ENCODE measurements at places on chromosomes 11 and 22.

GRCh38 chr11:64352995-64353714, 5.8 kb upstream of the RPS6KA4 start:
- DNase-seq: no peak

DNA sequence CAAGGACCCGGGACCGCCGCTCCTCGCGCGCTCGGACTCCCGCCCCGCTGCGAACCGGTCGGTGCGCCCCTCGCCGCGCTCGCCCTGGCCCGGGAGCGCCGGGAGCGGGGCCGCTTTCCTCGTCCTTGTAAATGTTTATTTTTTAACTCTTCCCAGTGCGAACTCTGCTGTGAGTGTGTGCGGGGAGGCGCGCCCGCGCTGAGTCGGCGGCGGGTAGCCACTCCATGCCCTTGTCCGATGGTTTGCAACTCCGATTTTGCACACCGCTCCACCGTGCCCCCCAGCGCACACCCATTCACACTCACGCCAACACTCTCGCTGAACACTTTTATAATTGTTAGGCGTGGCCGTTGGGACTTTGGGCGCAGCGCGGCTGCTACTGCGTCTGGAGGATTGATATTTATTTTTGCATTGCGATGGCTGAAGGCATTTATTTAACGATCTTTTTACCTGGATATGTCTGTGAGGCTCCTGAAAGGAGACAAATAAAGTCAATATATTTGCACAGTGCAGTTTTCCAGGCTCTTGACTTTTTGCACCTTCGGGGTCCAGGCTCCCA, 1.0 kb downstream of the C11orf96 start:
- DNase-seq: no peak

DNA sequence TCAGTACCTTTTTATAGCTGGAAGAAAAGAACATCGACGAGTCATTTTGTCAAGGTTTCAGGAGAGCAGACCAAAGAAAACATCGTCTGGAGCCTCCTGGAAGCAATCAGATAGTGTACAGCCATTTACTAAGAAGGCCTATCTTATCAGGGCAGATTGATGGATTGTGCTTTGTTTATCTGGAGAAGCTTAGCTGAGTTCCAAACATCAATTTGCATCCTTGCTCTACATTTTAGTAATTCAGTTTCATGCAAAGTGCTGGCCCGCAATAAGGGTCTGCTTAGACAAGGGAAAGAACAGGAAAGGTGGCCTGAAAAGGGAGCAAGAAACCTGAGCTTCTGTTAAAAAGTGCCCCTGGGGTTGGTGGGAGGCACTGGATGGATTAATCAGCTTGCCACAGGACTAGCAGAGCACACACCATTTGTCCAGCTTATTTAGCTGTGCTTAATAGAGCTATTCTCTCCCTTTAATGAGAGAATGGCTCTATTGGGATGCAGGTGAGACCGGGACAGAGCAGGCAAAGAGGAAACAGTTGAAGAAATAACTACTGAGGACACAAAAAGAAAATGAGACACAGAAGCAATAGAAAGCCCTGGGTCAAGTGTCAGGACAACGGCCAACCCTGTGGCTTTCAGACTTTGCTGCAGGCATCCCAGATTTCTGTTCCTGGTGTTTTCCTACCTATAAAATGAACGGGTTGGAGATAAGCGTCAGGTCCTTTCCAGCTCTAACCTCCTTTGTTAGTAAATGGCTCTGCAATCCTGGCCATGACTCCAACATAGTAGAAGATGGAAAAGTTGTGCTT, 122.1 kb upstream of the TTC12 start:
- no peak for DNase-seq

- DNase-seq: no peak
Measured at GRCh38 chr11:15673408-15673831, 558.7 kb downstream of the INSC start.

GRCh38 chr22:24330636-24331035, 60.0 kb downstream of the SPECC1L start:
- DNase-seq: no peak

GRCh38 chr22:39723899-39724351, 153.4 kb downstream of the CACNA1I start:
- no peak for DNase-seq

DNA sequence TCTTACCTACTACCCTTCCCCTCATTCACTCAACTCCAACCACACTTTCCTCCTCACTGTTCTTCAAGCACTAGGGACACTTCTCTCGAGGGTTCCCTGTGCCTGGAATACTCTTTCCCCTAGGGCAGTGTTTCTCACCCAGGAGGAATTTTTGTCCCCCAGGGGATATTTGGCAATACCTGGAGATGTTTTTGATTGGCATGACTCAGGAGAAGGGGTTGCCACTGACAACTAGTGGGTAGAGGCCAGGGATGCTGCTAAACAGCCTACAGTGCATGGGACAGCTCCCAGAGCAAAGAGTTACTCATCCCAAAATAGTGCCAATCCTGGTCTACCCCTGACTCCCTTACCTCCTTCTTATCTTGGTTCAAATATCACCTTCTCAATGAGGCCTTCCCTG, 40.0 kb downstream of the BTG4 start:
- DNase-seq: no peak

DNA sequence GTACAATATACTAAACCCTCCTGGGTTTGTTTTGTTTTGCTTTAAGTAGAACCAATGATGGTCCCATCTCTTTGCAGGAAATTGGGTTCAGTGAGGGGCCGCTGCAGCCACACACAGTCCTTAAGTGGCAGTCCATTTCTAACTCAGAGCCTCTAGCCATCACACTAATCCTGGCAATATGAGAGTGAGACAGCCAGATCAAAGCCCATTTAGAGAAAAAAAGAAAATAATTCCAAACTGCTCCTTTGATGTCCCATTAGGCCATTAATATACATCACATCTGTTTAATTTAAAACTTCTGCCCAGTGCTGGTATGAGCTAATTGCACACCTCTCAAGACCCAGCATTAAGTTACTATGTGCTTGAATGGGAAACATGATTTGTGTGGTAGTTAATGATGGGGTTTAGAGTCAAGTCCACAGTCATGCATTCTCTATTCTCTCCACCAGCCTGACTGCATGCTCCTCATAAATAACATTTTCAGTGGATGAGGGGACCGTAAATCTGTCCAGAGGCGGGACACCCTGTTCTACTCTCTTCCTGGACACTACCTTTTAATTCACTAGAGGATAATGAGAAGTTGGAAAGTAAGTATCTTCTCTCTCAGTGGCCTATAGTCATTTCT, 53.8 kb upstream of the BIRC3 start:
- no peak for DNase-seq

- DNase-seq: no peak
Measured at GRCh38 chr22:26990503-26991189, 333.3 kb downstream of the MIAT start.

- no peak for DNase-seq
Measured at GRCh38 chr11:30310623-30311022, 12.3 kb upstream of the ARL14EP start.

GRCh38 chr11:64451856-64452255, 92.9 kb downstream of the RPS6KA4 start:
- no peak for DNase-seq

DNA sequence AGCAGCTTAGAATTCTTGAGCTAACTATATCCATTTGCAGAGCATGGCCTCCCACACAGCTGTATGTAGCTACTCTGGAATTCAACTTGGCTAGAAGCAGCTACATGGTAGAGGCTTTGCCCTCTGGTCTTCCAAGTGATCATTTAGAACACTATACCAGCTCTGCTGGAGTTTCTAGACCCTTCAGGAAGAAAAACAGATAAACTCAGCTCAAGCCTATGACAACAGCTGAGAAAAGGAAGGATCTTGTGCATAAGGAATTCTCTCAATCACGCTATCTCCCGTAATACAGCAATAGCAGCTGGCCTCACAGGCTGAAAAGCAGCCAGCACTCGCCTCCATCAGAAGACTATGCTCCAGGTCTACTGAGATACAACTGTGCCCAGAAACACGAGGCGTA, 50.6 kb upstream of the APOA1 start:
- no peak for DNase-seq

DNA sequence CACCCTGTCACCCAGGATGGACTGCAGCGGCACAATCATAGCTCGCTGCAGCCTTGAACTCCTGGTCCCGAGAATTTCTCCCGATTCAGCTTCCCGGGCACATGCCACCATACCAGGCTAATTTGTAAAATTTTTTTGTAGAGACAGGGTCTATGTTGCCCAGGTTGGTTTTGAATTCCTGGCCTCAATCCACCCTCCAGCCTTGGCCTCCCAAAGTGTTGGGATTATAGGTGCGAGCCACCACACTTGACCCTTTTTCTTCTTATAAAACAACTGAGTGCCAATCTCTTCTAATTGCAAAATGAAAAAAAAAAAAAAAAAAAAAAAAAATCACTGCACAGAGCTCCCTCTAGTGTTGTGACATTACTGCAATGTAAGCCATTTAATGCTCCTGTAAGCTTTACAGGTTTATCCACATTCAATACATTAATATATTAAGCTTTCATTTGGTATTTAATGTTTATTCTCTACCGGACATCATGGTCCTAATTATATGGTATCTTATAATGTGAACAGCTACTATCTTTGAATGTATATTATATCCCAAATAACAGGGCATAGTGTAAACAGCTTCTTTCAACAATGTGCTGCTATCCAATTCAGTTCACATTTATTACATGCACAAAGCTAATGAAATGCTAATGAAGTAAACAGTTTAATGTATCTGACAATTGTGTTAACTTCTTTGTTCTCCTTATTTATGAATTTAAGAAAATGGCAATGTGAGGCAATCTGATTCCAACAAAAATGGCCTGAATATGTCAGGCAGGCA, 44.6 kb downstream of the COPB1 start:
- no peak for DNase-seq

DNA sequence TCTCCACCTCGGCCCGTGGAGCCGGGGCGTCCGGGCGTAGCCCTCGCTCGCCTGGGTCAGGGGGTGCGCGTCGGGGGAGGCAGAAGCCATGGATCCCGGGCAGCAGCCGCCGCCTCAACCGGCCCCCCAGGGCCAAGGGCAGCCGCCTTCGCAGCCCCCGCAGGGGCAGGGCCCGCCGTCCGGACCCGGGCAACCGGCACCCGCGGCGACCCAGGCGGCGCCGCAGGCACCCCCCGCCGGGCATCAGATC, 439 bp downstream of the YAP1 start:
- no peak for DNase-seq

DNA sequence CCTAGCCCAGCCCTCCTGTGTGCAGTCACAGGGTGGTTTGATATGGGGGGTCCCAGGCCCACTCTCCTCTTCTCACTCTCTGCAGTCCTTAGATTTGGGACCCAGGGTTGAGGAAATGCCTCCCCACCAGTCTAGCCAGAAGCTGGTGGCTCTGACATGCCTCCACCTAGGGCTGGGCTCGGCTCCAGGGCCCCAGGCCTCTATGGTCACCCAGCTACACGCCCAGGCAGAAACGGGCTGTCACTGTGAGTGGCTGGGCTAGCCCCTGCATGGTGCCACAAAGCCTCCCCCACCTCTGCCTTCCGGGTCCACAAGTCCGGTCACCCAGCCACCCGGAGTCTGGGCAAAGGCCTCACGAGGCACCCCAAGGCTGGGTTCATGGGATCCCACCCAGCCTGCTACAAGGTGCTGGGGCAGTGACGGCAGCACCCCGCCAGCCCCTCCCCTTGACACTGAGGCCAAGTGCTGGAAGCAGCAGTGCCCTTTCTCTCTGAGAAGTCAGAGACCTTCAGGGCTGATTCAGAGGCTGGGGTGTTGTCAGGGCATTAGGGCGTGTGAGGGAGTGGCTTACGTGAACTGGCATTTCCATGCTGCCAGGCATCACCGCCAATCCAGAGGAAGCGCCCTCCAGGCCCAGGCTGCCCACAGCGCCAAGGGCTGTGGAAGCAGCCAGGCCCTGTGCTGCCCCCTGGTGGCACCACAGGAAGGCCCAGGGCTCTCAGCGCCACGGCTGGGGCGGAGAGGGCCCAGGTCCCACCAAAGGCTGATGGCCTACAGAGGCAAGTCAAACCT, 638 bp upstream of the PITPNM1 start:
- peak; percentile 96 for DNase-seq

DNA sequence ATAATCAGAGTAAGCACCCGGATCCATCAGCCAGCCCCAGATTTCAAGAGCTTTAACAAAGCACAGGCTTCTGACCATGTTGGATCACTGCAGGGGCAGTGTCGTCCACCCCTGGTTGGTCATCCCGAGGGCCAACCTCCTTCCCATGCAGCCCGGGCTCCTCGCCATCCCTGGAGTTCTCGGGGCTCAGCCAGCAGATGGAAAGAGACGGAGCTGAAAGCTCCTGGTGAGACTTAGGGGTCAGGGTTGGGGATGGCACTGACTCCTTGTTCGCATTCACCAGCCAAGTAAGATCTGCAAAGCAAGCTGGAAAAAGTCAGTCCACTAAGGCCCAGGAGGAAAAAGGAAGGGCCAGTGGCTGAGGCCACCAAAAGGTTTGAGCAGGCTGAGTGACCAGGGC, 888.9 kb downstream of the BRD1 start:
- DNase-seq: no peak

GRCh38 chr22:39349506-39349966, 255 bp upstream of the SYNGR1 start:
- no peak for DNase-seq

DNA sequence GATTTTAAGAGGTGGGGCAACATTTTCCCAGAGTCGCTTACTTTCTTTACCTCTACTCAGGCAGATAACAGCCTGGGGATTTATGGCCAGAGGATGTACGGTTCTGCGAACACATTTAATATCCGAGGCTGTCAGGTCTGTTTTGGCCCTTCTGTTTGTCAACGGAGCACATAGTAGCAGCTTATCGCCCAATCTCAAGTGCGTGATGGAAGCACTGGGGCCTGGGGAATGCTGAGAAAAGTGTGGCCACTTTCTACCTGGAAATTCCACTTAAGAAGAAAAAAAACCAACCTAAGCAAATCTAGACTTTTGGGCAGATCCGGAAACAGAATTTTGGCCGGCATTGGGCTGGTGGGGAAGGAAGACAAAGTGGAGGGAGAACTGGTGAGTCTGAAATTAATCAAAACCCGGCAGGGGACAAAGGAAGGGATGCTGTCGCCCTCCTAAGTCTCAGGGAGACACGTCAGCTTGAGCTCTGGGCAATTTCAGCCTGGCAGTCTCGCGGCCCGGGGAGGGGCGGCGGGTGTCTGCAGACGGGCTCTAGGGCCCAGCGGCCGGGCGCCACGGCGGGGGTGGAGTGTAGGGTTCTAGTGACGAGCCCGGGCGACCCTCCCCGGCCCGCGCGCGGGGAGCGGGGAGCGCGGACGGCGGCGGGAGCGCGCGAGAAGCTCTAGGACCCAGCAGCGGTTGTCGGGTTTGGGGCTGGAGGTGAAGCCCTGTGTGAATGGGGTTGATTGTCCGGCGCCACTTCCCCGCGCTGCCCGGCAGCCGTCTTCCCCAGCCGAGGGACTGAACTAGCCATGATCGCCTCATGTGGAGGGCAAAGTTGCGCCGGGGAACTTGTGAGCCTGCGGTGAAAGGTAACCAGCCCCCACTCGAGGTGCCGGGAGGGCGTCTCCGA, at the start of gene AMOTL1:
TSS of gene AMOTL1 (plus strand) at position 656 of the 901 bp plus-strand sequence. CDS start at position 812, 156 bp downstream.
- no peak for DNase-seq

- DNase-seq: no peak
Measured at GRCh38 chr11:111764621-111765020, 1.6 kb downstream of the PPP2R1B start.

- DNase-seq: no peak
Measured at GRCh38 chr11:30478923-30479322, 107.2 kb downstream of the MPPED2 start.

GRCh38 chr11:71182791-71183677, 69.3 kb downstream of the SHANK2 start:
- no peak for DNase-seq

- DNase-seq: no peak
Measured at GRCh38 chr11:60347084-60347797, 20.2 kb downstream of the MS4A6E start.

Data from T-helper 2 cell (primary cell).